ENCODE measurements at places on chromosomes 12 and 14. TPM values are rescaled to one million over a fixed set of nuclear protein-coding genes. Genes with fewer than 3 reads are reported as not detected.

Gene PCED1B
- 2.5 TPM for total RNA-seq

DNA sequence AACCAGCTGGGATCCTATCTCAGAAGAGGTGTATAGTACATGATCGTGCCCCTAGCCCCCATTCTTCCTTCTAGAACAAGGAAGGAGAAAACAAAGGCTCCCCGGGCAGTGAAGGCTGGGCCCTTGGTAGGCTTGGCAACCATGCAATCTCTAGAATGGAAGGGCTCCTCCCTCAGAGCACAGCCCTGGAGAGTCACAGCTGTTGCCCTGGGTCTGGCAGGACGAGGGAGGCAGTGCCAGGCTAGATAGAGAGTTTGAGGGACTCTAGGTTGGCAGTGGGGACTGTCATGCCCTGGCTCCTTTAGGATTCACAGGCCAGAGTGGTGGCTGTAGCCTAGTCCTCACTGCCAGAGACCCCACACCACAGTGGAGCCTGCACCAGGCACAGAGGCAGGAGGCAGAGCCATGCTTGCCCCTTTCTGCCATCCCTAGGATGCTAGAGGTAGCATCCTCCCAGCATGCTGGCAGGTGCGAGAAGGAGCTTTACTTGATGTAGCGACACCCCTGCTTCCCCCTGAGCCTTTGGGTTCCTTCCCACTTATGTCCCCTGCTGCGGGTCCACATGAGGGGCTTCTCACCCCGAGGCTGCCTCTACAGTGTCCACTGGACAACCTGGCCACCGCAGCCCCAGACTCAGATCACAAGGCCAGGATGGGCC lies 33.4 kb upstream of the CIPC start:
- DNase-seq, result no peak

GRCh38 chr14:84646786-84647500 lies 883.0 kb upstream of the FLRT2 start:
- no peak for DNase-seq

DNA sequence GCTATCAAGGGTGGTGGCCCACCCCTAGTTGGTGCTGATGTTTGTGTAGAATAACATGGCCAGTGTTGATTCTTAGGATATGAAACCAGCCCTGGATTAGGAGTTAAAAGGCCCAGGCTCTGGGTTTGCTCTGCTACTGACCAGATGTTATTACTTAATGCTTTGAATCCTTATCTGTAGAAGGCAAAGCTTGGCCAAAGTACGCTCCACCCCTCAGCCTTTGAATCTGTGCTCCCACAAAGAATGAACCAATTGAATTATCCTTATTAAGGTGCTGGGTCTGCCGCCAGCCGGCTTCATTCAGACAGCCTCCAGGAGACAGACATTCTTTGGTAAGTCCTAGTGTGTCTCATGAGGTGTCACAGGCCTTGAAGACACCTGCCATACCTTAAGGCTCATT lies 41.8 kb downstream of the AKAP3 start:
- no peak for DNase-seq

GRCh38 chr14:81523016-81523415 lies 10.6 kb downstream of the SEL1L start:
- DNase-seq, result no peak

DNA sequence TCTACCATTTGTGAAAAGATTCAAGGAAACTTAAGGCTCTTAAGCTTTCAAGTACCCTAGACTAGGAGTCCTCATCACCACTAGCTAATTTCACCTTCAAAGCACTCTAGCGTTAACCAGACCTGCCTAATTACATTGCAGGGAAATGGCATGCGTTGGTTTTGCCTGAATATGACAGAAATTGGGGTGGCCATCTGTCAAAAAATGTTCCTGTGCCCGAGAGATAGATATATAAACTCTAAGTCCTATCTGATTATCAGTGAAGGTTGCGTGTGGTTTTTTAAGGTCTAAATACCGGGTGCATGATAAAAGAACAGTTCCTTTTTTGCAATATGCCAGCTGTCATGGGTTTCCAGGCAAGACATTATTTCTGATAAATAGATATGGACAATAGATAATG lies 48.3 kb downstream of the SPRING1 start:
- no peak for DNase-seq

GRCh38 chr12:95227818-95228356 lies 10.3 kb downstream of the VEZT start:
- no peak for DNase-seq

- DNase-seq, result no peak
These were observed 18.3 kb downstream of the AEBP2 start for GRCh38 chr12:19457561-19457960.

GRCh38 chr12:79326222-79326621 lies 364.5 kb downstream of the PAWR start:
- no peak for DNase-seq

GRCh38 chr12:15583804-15584203 lies 205.4 kb downstream of the EPS8 start:
- no peak for DNase-seq
